ENCODE measurements at places on chromosomes 3 and 15. TPM values are rescaled to one million over a fixed set of nuclear protein-coding genes. Genes with fewer than 3 reads are reported as not detected.

Gene ERC2
- total RNA-seq: not detected

Gene FAM107A
- total RNA-seq: 0.46 TPM

Gene IRAK2
- total RNA-seq: 12.5 TPM

Gene LXN
- 52.3 TPM for total RNA-seq

Gene LIPH
- 5.1 TPM for total RNA-seq

Gene RHCG
- 41.0 TPM for total RNA-seq

Gene CHRNA5
- 30.7 TPM for total RNA-seq

Gene CCR9
- total RNA-seq: not detected

Gene VGLL3
- total RNA-seq: 16.1 TPM

Gene FBXW12
- not detected for total RNA-seq

Measured in A549 treated with dexamethasone at 1 μM for 4 hours (cell line).